ENCODE measurements at places on chromosomes 2 and 18.

DNA sequence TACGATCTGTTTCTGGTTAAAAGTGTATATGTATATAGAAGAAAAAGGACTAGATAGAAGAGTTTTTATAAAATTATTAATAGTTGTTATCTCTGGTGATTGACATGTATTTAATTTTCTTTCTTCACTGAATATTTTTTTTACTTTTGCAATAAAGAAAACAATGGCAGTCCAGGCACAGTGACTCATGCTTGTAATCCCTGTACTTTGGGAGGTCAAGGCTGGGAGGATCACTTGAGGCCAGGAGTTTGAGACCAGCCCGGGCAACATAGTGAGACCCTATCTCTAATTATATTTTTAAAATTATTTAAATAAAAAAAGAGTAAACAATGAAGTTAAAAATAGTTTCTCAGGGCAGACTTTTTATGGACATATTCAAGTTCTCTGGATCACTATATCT lies 114.7 kb downstream of the FAM117B start:
- DNase-seq: no peak

- no peak for DNase-seq
Measured at GRCh38 chr2:58055033-58055786, 8.6 kb downstream of the VRK2 start.

DNA sequence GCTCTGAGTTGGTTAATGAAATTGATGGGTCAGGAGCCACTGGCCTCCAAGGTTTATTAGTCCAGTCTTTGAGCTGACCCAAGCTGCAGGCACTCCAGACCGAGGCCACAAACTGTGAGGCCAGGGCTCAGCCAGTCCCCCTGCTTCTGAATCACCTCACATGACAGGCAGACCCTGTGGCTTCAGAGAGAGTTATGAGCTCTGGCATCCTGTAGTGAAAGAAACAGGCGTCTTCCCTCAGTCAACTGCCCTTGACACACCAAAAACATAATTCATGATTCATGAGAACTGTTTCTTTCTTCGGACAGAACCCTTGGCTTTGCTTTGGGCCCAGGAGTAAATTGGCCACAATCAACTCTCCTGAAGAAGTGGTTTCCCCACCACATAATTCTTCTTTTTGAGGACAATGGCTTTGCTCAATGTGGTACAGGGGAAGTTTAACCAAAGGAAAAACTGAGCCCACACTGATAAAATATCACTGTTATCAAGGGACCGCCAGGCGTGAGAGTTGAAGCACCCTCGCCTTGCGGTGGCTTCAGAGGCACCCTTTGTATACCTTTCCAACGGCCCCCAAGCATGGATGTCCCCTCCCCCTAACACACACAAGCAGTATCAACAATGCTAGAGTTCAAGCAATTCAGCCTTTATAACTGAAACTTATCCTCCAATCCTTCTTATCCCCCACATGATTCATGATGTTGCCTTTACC lies 226.9 kb downstream of the CYRIA start:
- no peak for DNase-seq

GRCh38 chr2:146414456-146414855 lies 1430.4 kb upstream of the ACVR2A start:
- no peak for DNase-seq

DNA sequence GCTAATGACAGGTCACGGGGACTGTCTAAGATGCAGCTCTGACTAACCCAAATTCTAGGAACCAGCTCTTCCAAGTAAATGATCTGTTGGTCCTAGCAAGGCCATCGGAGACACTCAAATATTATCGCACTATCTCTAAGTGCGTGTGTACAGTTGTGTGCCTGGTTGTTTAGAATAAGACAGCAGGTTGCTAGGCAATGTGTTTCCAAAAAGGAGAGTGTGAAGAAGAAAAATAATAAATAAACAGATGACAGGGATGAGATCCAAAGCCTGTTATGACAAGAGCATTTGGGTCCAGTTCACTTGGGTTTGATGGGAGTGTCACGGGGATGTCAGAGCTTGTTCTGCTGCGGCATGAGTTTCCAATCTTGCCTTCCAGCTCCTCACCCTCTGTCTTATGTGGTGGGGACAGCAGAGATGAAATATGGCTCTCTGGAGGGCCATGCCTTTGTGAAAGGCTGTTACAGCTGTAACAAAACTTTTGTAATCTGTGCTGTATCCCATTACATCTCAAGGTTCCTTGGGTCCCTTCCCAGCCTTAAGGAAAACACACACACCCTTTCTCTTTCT lies 127.5 kb upstream of the TNP1 start:
- DNase-seq: no peak

- DNase-seq: no peak
Measured at GRCh38 chr2:238988105-238988504, 140.2 kb downstream of the TWIST2 start.

GRCh38 chr2:48391616-48392015 lies 138.3 kb upstream of the STON1 start:
- no peak for DNase-seq
